ENCODE measurements at places on chromosomes 4 and X.

GRCh38 chr4:78121338-78121904 is 64.3 kb downstream of the FRAS1 start:
- DNase-seq: no peak

DNA sequence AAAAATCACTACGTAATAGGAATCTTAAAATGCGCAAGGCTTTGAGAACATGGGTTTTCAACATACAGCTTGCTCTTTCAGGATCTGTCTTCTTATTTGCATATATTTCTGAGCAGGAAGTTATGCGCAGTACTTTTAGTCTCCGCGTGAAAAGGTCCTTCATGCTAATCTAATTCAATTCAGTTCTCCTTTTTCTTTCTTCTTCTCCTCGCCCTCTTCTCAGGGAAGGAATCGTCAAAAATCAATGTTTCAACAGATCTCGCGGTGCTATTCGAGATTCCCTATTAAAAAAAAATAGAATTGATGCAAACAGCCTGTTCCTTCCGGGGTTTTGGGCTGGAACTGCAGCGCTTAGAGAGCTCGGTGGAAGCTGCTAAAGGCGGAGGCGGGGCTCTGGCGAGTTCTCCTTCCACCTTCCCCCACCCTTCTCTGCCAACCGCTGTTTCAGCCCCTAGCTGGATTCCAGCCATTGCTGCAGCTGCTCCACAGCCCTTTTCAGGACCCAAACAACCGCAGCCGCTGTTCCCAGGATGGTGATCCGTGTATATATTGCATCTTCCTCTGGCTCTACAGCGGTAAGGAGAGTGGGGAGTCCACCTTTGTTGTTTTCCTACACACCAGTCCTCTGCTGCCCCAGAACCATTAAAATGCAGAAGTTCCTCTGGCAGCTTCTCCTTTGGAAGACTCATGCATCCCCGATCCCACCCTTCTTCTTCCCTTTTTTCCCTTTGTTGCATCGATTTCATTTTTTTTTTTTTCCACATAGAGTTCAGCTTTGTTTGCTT is at the start of the genes HMGN5 and SH3BGRL:
TSS of gene HMGN5 (minus strand) at position 243 of the 785 bp plus-strand sequence. CDS start 80,364 bp downstream, outside the sequence.
TSS of gene SH3BGRL (plus strand) at position 432 of the 785 bp plus-strand sequence. CDS start at position 531, 99 bp downstream.
- DNase-seq: peak; percentile 89

DNA sequence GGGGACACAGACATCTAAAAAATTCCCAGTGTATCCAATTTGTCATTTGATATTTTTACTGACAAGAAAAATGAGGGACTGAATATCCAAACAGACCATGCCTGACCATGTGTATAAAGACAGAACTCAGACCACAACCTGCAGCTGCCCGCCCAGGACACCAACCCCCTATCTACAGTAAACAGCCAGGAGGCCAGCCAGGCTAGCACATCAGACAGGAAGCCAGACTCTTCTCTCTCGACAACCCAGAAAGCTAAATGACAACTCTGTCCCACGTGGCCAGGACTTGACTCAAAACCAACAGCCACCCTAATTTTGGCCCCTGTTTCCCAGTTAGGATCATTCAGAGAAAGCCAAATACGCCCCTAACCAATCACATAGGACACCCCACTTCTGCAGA is 15.1 kb downstream of the AFAP1 start:
- DNase-seq: no peak

DNA sequence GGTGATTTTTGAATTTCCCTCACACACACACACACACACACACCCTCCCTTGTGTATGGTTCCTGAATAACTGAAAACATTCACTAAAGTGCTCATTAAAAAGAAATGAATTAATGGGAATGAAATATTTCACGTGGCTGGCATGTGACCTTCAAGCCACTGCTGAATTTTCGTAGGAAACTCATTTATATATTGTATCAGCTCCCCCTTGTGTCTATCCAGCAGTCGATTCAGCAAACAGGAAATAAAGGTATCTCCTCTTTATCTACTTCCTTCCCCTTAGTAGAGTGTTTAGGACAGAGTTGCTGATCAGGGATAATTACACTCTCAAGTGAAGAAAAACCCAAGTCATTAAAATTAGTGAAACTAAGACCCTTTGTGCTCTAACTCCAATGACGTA is 912.6 kb upstream of the LCORL start:
- no peak for DNase-seq

GRCh38 chrX:14497184-14497666 is 32.1 kb upstream of the GLRA2 start:
- DNase-seq: peak; percentile 23

- DNase-seq: peak; percentile 9
These were observed 18.4 kb downstream of the MAML3 start for GRCh38 chr4:140135529-140136088.

GRCh38 chrX:40192196-40192595 is 94.4 kb upstream of the BCOR start:
- DNase-seq: no peak

GRCh38 chr4:113935190-113935589 is 44.3 kb downstream of the ARSJ start:
- DNase-seq: no peak

Measured in fibroblast of skin of scalp (primary cell).